ENCODE measurements at places on chromosomes 11 and 22.

GRCh38 chr22:47193606-47194329 lies 431.3 kb downstream of the TBC1D22A start:
- DNase-seq, result no peak

- no peak for DNase-seq
These were observed 67.8 kb downstream of the CTTN start for GRCh38 chr11:70466154-70466553.

GRCh38 chr11:134866981-134867675 lies 455.1 kb upstream of the B3GAT1 start:
- DNase-seq, result no peak

DNA sequence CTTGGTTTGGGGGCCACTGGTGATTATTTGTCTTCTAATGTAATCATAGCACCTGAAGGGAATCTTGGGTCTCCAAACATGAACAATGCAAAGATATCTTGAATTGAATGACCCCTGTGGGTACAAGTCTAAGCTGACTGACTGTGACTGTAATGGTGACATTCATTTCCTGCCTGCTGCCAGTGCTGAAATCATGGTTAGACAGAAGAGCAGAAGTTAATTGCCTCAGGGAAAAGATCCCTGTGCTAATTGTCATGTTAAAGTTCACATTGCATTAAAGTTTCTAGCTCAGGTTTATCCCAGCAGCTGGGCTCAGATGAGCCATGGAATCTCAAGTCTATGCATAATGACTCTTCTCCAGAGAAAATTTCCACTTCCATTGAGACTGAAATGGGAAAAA lies 772.0 kb downstream of the ETS1 start:
- DNase-seq, result no peak

GRCh38 chr11:75795276-75796090 lies 19.5 kb upstream of the UVRAG start:
- DNase-seq, result no peak

- no peak for DNase-seq
These were observed 32.5 kb upstream of the YWHAH start for GRCh38 chr22:31911565-31912406.

GRCh38 chr11:10926801-10927211 lies 69.0 kb upstream of the ZBED5 start:
- no peak for DNase-seq

DNA sequence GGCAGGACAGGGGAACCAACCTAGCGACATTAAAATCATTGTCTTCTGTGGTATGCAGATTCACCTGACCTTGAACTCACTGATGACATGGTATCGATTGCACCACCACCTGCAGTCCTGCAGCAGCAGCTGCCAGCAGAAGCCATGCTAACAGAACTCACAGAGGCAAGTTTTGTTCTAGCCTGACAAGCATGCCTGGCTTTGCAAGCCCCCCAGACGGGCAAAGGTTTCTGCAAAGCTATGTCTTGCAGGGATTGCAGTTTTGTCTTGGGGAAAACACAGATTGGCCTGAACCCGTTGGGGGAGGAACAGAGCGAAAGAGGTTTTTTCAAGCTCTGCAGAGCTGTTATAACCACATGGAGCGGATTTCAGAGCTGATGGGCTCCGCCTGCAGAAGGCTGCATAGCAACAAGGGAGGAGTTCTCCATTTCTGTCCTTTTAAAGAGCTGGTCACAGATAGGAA lies 221.0 kb downstream of the HIPK3 start:
- DNase-seq, result peak; percentile 43

GRCh38 chr11:58888579-58888978 lies 44.1 kb upstream of the GLYATL2 start:
- DNase-seq, result no peak

DNA sequence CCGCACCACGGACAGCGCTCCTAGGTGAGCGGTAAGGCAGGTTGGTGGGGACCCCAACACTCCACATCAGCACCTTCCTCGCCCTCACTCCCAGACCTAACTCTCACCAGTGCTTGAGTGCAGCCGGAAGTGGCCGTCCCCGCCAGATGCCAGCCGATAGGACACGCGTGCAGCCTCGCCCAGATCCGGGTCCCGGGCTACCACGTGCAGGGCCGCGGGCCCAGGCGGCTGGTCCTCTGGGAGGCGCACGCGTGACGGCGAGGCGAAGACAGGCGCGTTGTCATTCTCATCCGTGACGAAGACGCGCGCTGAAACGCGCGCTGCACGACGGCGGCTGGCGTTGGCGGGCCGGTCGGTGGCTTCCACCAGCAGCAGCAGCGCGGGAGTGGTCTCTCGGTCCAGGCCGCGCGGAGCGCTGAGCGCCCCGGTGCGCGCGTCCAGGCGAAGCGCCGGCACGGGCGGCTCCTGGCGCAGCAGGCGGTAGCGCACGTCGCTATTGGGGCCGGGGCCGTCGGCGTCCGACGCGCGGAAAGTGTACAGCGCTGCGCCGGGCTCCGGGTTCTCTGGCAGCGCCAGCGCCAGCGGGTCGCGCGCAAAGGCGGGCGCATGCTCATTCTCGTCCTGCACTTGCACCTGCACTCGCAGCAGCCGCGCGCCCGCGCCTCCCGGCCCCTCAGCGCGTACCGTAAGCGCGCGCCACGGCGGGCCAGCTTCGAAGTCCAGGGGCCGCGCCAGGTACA lies 10.8 kb upstream of the TPP1 start:
- DNase-seq, result no peak

GRCh38 chr11:12235947-12236743 lies 125.8 kb downstream of the MICAL2 start:
- peak; percentile 85 for DNase-seq

DNA sequence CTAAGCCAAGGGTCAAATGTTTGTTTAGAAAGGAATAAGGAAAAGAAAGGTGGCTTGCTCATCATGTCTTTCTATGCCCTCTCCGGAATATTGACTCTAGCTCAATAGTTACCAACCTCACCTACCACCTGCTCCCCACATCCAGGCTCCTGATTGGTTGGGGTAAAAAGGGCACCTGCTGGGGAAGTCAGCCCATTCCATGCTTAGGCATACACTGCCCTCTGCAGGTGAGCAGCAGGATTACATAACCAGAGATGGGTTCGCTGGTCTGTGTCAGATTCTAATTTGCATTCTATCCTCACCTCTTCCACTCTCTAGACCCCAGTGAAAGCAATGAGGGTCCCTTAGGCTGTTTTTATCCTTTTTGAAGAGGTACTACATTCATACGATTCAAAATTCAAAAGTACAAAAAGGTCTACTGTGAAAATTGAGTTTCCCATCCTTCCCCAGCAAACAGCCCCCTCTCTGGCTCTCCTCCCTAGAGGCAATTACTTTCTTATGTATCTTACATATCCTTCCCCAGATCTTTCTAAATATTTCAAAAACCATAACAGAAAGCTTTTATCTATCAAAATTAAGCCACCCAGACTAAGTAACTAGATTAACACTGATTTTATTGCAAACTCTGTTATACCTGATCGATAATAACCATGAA lies 98.0 kb upstream of the ASPHD2 start:
- DNase-seq, result peak; percentile 50

DNA sequence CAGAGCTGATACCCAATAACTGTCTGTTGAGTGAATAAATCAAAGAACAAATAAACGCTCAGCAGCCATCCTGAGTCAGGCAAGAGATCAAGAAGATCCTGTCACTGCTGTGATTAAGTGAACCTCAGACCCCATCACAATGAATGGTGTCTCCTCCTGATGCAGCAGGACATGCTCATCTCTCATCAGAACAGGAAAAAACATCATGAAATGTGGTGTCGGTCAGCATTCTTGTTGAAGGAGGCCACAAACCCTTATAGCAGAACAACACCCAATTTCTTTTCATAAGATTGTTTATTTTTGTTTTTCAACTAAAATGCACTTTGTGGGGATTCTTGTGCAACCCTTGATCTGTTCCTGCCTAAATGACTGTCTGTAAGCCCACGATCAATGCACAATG lies 60.3 kb downstream of the SYTL2 start:
- no peak for DNase-seq

DNA sequence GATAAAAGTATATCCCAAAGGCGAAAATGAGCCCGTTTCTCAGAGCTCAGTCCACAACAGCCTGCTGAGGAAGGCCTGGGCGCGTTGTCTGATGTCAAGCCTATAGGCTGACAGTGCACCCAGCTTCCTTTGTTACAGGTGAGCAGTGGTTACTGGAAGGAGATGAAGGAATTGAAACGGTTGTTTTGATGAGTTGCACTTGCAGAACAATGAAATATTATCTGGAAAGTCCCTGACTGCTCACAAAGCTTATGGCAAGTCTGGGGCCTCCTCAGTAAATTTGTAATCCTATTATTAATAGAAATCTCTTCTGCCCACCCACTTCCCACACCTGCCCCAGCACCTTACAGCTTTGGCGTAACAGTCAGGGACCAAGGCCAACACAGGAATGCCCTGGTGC lies 77.8 kb downstream of the C11orf91 start:
- DNase-seq, result no peak

DNA sequence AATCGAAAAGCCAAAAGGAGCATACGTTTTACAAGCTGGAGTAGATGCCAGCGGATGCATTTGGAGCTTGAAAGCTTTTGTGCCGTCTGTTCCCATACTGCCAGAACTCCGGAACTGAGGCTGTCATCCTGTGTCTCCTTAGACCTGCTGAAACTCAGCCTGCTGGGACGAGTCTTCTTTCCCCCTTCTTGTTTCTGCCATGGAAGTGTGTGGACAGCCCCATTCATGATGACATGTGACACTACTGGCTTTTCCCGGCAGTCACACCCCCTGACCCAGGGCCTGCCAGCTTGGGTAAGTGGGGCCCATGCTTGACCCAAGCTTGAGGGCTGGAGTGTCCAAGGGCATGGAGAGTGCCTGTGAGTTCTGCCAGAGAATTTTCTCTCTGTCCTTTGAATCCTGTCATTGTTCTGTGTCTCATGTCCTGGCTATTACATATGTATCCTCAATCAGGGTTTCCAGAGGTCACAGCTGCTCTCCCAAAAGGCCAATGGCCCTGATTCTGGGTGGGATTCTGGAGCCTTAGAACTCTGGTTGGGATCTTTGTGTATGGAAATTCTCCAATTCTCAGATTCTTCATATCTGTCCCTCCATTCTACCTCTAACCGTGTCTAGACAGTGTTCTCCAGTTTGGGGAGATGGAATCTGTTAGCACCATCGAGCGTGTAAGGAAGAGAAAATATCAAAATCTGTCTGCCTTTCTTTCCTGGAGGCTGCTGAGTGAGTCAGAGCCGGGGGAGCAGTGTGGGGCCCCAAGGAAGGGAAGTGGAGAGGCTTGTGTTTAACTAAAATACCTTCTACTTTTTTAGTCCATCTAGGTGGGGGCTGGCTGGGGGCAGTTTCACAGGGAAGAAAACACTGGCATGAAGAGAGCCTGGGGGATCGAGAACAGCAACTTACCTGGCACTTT lies 73.2 kb downstream of the KIAA1671 start:
- DNase-seq, result peak; percentile 53

DNA sequence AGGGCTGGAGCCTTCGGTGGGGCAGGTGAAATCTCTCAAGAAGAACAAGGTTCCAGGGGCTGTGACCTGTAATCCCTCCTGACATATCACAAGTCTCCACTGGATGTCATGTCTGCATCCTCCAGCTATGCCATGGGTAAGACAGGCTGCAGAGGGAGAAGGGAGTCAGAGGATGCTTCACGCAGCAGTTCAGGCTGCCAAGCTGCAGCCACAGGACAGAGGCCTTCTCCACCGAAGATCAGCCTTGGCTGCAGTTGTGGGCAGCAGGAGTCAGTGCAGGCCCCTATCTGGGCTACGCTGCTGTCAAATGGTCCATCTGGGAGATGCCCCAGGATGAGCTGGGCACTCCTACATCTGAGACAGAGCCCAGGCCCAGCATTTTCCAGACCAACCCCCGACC lies 25.0 kb downstream of the DKK3 start:
- DNase-seq, result no peak

GRCh38 chr22:19797086-19798002 lies 36.8 kb downstream of the TBX1 start:
- DNase-seq, result no peak

DNA sequence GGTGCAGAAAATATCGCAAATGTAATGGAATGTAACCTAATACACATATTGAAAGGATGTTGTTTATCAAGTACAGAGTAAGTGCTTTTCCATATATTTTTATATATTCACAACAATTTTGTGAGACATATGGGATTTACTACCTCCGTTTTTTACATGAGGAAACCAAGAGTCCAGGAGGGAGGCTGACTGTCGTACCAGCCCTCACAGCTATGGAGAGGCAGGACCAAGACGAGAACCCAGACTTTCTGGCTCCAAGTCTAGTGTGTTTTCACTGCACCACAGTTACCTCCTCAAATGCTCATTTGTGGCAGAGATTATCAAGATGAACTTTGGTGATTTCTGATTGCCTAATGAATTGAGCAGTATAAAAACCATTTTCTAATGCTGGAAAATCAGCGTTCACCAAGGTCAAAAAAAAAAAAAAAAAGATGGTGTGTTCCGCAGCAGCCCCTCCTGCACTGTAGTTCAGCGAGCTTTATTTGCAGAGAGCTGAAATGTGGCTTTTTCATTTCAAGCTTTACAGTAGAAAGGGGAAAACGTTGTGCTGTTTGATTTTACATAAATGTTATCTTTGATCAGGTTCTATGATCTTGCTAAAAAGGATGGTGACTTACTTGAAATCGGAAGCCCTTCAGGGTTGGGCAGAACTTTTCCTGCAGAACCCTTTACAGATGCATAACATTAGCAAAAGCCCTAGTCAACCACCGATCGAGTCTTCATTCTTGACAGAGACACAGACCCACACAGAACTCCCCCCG lies 44.7 kb upstream of the WEE1 start:
- no peak for DNase-seq

- DNase-seq, result no peak
These were observed 134.9 kb downstream of the CCDC81 start for GRCh38 chr11:86509588-86509974.

DNA sequence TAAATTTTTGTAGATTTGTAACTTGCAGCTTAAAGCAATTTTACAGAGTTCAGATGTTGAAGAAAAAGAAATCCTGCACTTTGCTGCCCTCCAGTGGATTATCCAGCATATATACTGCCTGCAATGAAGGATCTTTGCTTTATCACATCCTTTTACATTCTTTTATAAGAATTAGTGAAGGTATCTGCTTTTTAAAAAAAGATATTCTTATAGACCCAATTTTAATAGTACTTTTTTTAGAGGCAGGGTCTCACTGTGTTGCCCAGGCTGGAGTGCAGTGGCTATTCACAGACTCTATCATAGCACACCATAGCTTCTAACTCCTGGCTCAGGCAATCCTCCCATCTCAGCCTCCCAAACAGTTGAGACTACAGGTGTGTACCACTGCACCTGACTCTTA lies 60.7 kb downstream of the TTC17 start:
- DNase-seq, result peak; percentile 67

DNA sequence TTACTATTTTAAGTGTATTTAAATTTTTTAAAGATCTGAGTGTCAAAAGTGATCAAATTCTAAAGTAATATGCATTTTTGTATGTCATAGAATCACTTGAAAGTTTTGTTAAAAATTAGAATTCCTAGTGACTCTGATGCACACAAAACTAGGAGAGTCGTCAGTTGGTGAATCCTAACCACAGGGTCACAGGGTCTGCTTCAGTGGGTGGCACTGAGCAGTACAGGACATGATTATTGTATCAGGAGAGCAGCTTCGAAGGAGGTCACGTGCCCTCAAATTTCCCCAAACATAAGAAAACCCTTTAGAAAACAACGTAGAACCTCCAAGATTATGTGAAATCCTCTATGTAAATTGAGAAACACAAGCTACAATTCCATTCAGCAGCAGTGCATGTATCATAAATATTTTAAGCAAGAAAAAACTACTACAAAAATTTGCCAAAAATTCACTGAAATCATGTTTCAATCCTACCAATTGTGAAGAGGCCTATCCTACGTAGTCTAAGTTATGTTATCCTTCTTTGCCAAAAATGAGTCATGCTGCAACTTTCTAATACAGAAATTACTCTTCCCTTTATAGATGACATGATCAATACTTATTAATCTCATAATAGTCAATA lies 323.6 kb downstream of the AASDHPPT start:
- no peak for DNase-seq

- no peak for DNase-seq
These were observed 74.3 kb downstream of the MICAL2 start for GRCh38 chr11:12184699-12185098.

Data from tongue (tissue), 3 donors.